ENCODE measurements at places on chromosomes 3 and 15.

DNA sequence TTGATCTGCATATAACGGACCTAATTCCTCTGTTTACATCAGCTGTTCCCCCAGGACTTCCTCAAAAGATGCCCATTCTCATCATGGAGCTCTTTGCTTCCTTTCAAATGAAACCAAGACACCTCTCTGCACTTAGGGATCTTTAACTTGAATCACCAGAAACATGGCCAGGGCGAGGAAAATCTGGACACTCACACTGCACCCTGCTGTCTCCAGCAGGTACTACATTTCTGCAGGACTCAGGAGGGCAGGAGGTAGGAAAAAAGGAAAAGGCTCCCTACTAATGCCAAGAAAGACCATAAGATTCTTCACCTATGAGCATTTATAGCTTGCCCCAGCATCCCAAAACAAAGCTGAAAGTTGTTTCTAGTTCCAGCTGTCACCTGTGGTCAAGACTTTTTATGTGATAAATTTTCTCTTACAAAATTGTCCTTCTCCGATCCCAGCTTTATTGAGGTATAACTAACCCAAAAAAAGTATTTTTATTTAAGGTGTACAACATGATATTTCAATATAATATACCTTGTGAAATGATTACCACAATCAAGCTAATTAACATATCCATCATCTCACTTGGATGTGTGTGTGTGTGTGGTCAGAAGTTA lies 87.3 kb upstream of the C15orf61 start:
- DNase-seq: peak; percentile 26

GRCh38 chr15:60635507-60636352 lies 156.8 kb upstream of the ICE2 start:
- no peak for DNase-seq

DNA sequence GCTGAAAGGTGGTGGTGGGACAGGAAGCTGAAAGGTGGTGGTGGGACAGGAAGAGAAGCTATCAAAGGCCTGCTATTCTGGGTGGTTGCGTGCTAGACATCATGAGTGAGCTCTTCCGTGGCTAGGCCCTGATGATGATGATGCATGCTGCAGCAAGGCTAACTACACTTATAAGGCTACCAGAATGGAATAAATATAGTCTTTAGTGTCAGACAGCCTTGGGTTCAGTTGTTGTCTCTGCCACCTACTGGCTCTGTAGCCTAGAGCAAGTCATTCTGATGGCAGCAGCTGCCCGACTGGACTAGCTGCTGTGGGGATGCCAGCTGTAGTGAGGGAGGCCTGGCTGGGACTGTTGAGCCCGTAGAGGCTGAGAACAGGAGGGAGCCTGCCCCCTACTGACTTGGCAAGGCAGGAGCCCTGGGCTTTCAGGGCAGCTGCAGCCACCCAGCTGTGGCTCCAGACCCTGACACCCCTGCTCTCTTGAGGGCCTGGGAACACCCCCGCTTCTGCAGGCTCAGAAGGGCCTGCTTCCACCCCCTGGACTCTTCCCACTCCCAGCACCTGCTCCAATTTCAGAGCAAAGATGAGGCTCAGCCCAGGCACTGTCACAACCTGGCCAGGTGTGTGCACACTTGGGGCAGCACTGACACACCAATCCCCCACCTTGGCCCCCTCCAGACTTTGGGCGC lies 21.4 kb upstream of the ZBED2 start:
- peak; percentile 58 for DNase-seq

GRCh38 chr3:52429779-52430415 lies 15.0 kb downstream of the SEMA3G start:
- no peak for DNase-seq

Data from stimulated activated CD4-positive, alpha-beta T cell treated with anti-CD3 and anti-CD28 coated beads, Interleukin-2, amount 100 ng/mL, for 48 hours (primary cell).